ENCODE measurements at places on chromosomes 2 and 18. TPM values are rescaled to one million over a fixed set of nuclear protein-coding genes. Genes with fewer than 3 reads are reported as not detected.

DNA sequence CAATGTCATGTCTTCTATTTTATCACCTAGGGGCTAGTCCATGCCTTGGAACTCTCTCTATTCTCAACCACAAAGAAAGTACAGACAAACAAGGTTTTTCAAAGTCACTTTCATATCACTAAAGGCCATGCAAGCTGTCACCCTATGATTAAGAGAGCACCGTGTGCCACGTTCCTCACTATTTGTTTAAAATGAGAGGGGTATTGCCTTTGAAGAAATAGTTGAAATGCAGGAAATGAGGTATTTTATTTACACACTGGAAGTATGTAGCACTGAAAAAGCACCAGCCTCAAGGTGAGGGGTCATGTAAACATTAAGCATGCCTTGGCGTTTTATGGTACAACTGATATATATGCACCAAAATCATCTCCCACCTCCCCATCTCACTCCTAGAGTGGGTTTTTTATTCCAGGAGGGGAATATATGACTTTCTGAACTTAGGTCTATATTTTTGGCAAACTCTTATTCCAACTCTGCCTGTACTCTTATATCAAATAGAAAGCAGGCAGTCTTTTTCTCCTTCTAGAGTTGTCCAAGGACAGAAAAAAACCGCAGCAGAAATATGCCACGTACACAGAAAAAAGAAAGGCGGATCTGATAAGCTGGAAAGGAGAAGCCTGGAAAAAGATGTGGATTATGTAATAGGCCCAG, 53.5 kb downstream of the VSNL1 start:
- no peak for DNase-seq

- DNase-seq = no peak
Measured at GRCh38 chr2:55012672-55013484, 37.4 kb downstream of the RTN4 start.

- DNase-seq = no peak
Measured at GRCh38 chr2:54672590-54673456, 50.6 kb upstream of the EML6 start.

GRCh38 chr2:64750001-64750816, 96.5 kb upstream of the SERTAD2 start:
- peak; percentile 76 for DNase-seq

GRCh38 chr2:156380117-156380645, 47.7 kb upstream of the NR4A2 start:
- DNase-seq = no peak

- no peak for DNase-seq
Measured at GRCh38 chr2:12950957-12951656, 234.4 kb downstream of the TRIB2 start.

DNA sequence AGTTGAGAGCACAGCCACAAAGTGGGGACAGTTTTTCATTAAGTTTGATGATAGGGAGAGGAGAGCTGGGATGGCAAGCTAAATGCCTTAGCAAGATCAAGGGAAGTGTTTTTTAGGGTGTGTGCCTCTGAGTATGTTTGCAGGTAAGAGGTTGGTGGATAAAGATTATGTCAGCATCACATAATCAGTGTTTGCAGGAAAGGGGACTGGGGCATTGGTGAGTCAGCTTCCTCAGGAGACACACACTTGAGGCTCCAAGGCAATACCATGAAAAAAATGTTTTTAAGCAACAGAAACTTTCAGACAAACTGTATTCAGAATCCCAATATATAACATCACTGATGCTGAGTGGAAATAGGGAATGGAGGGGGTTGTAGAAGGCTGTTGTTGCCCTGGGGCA, 25.4 kb upstream of the DTNB start:
- DNase-seq = no peak

GRCh38 chr2:152445791-152446201, 110.8 kb downstream of the FMNL2 start:
- DNase-seq = no peak

DNA sequence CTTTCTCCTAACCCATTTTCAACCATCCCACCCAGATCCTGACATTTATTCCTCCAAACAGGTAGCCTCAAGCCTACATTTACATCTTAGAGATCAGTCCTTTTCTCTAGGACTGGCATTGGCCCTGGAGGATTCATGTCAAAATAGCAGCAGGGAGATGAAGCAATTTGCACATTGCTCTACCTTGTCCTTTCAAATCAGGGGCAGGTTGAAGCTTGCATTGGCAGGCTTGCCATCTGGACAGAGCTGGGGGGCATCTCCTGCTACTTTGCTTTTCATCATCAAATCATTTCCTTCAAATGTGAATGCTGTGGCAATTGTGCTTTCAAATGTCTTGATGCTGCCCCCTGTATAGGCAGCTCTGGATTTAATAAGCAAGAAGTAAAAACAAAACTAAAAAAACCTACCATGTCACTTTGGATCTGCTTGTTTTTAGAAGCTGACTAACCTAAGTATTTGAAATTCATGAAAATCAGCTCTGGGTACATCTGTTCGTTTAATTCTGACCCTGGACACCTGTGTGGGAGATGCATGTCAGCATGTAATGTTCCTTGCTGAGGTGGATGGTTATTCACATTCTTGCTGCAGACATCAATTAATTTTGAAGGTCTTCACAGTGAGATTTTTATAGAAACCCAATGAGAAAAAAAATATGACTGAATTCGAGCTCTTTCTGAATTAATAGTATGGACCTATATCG, 47.9 kb downstream of the KIF5C start:
- DNase-seq = no peak

- no peak for DNase-seq
Measured at GRCh38 chr2:39304729-39305128, 61.0 kb upstream of the CDKL4 start.

DNA sequence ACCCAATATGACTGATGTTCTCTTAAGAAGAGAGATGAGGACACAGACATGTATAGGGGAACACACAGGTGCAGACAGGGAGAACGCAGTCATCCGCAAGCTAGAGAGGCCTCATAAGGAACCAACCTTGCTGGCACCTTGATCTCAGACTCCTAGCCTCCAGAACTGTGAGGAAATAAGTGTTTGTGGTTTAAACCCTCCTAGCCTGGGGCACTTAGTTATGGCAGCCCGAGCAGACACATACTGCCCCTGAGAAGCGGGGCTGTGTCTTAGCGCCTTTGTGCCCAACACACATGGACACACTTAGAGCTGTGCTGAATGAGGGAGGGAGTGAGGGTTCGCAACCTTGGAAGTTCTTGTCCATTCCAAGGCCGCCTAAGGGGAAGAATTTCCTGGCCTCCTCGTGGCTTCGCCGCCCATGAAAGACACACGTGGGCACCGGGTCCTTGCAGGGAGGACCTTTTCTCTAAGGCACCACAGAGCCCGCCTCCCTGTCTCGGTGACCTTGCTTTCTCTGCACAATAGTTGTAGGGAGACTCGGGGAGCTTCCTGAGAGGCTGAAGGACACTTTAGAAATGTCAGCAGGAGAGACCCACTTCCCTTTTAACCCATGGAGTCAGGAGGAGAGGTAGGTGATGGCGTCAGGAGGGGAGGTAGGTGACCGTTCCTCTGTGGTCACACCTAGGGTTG, 224.5 kb upstream of the HDAC4 start:
- no peak for DNase-seq

GRCh38 chr2:199202964-199203363, 254.8 kb downstream of the SATB2 start:
- no peak for DNase-seq

DNA sequence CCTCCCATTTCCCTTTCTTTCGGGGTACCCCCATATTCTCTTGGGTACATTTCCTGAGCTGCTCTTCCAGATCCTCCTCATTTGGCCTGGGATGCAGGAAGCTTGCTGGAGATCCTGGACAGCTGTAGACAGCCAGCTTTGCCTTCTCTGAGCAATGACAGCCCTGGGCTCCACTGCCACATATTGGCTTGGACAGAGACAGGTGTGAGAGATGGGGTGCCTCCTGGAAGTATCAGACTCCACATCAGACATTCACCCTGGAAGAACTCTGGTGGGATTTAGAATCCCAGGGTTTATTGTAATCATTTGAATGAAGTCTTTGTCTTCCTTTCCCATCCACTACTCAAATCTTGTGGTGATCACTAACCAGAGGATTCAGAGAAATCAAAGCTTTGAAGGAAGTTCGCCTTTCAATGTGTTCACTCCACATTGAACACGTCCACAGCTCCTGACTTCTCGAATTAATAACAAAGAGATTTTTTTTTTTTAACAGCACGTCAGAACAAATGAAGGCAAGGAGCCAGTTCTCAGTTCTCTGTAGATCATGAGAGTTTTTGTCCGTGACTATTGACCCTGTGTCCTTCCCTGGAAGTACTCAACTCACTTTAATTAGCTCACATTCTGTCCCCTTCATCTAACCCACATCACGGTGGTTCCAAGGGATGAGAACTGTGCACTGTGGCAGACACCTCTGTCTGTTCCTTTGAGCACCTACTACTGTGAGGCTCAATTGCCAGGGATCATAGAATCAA, 377.6 kb upstream of the TRIB2 start:
- no peak for DNase-seq

DNA sequence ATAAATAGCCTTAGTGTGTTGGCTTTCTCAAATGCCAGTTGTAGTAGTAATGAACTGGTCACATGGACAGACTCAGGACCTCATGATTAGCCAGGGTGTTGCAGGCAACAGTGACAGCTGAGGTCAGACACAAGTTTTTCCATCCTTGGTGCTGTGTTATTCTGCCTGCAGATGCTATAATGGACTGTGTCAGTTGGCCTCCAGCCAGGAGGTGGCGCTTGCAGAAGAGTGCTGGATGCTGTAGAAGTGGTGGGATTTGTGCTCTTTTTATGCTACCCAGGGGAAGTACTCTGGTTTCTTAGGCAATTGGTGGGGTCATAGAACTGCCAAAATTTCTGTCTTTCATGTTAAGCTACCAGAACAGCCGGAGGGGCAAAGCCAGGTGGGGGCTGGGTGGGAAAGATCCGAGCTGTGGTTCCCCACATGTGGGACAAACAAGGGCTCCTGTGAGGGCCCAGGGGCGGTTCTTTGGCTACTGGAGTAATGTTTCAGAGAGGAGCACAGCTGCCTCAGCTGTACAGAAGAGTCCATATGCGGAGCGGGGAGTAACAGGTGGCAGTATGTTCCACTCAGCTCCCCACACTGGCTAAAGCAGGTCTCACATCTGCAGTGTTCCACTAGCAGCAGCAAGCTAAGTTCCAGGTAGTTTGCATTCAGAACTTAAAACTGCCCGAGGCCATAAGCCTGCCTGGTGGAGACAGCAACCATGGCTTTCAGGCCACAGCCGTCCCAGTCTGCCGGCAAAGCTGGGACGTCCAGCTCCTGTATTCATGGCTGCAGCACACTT, 104.4 kb downstream of the GULP1 start:
- DNase-seq = no peak

DNA sequence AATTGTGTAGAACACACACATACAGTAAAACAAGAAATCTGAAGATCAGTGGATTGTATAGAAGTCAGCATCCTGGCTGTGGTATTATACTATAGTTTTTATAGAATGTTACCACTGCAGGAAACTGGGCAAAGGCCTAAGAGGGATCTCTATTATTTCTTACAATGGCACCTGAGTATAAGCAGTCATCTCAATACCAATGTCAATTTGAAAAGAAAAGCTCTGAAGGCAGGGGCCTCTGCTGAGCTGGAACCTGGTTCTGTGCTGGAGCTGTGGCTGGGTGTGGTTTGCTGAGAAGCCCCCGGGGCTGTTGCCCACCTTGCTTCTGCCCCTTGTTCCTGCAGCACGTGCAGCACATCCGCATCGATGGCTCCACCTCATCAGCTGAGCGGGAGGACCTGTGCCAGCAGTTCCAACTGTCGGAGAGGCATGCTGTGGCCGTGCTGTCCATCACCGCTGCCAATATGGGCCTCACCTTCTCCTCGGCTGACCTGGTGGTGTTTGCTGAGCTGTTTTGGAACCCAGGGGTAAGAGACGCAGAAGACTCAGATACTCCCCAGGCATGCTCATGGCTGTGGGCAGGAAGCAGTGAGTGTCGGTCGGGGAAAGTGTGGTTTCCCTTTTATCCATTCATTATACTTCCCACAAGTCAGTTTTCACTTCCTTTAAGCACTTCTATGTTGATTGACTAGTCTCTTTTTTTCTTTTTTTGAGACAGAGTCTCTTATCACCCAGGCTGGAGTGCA, 23.5 kb upstream of the RPL37A start:
- DNase-seq = no peak

- DNase-seq = no peak
Measured at GRCh38 chr2:88074854-88075292, 7.2 kb downstream of the SMYD1 start.

DNA sequence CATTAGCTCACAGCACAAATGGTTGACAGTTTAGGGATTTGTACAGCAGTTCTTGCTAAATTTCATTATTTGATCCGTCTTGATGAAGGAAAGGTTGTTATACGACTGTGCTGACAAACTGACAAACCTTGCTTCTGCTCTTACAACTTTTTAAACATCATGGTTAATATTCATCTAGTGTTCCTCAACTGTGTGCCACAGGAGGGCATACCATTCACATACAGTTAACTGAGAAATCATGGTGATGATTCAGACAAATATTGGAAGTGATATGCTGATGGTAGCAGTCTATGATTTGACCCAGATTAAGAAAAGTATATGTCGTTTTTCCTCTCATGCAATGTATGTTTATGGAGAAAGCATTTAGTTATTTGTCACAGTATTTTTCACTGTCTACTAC, 129.8 kb upstream of the FSIP2 start:
- DNase-seq = no peak

DNA sequence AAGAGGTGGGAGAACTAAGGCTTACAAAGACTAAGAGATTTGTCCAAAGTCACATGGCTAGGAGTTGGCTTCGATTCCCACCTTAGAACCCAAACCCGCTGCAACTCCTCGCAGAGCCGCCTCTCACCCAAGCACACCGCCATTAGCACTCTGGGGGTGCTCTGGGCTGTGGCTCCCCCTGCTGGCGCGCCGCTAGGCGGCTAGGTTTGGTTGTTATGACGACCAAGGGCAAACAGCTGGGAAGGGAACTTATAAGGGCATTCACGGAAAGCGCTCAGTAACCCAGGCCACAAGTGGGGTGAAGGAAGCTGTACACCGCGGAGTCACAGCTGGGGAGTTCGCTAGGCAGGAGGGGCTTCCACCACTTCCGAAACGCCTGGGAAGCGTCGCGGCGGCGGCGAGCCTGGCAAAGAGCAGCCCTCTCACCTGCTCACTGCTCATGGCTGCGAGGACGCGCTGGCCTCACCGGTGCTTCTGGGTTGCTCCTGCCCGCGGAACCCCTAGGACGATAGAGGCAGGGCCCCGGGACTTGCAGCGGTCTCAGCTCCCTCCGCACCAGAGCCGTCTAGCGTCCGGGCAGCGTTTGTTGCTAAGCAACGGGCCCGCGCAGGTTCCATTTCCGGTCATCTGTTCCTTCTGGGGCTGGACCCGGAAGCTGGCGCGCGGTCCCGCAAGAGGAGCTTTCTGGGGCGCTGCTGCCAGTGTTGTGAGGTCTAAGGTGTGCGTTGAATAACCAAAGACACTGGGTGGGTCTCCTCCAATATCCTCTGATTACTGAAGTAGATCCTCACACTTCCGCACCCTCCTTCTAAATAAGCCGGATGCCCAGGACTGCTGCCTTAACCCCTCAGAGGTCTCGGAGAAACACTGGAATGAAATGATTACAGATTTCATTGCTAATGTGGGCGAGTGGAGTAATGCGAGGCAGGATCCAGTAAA, at the start of gene DNAH7:
Gene DNAH7 (minus strand): TSS at position 567 of the 939 bp plus-strand sequence. CDS start 126 bp downstream, at position 441.
- DNase-seq = peak; percentile 94

GRCh38 chr18:25662272-25662671, 310.3 kb upstream of the ZNF521 start:
- no peak for DNase-seq

- DNase-seq = no peak
Measured at GRCh38 chr2:90076311-90076710, 1384.8 kb downstream of the RPIA start.

- no peak for DNase-seq
Measured at GRCh38 chr18:13061630-13062189, 70.5 kb downstream of the CEP192 start.

The GREB1L gene
- total RNA-seq = 3.0 TPM

The PSMG2 gene
- total RNA-seq = 36.8 TPM

The GMPPA gene
- 40.5 TPM for total RNA-seq

The NCKAP5 gene
- total RNA-seq = 0.78 TPM

The OR6B3 gene
- total RNA-seq = not detected
